ENCODE measurements at places on chromosomes 13 and 19.

- DNase-seq = no peak
Observed at GRCh38 chr13:54433493-54434206, 1405.0 kb downstream of the OLFM4 start.

DNA sequence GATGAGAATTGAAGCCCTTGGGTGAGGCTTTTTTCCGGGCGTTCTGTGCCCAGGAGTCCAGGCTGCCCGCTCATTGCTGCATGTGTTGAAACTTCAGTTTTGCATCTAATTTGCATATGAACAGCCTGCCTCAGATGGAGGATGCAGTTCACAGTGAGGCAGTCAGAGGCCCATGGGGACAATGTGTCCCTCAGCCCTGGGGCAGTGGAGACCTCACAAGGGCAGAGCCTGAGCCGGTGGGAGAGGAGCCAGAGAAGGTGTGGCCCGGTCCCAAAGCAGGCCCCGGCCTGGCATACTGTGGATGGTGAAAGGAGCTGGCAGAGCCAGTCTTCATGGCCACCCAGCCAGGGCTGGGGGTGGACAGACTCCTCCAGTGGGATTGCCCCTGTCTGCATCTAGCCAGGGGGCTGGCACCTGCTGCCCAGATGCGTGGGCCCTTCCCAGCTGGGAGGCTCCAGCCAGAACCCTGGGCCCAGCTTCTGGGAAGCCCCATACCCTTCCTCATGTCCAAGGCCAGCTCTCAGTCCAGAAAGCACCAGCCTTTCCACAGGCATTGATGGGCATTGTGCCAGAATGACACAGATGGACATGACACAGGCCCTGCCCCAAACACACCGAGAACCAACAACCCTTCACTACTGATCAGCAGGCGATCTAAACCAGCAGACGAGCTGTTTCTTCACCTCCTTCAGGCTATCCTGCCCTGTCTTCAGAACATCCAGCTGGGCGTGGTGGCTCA, 32.9 kb upstream of the KCTD15 start:
- no peak for DNase-seq

DNA sequence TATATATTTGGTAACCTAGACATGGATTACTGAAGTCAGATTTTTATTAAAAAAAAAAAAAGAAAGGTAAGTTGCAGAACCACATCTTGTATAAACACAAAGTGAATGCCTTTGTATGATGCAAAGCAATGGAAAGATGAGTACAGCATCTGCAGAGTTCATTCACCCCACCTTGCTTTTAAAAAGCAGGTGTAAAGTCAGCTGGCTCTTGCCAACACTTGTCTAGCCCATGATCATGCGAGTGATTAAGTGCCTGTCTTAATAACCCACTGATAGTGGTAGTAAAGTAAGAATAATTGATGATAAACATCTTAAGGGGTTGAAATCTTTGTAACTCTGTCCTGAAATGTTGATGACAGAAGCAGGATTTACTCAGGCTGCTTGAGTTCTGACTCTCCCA, 710.4 kb downstream of the EFNB2 start:
- DNase-seq = no peak

DNA sequence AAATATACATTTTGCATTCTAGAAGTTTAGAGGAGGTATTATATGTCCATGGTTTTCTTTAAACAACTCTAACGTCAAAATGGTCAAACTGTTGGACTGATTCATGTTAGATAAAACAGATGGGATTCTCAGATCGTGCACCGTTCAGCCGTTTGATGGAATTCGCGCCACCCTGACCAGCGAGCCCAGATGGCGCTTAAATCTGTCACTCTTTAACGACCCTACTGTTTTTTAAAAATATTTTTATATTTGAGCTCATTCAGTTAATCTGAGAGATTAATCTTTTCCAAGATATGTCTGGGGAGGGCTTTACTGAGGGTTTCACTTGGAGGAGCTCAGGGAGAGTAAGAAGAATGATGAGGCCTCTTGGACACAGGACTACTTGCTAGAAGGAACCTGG, 164.4 kb downstream of the TM9SF2 start:
- no peak for DNase-seq

DNA sequence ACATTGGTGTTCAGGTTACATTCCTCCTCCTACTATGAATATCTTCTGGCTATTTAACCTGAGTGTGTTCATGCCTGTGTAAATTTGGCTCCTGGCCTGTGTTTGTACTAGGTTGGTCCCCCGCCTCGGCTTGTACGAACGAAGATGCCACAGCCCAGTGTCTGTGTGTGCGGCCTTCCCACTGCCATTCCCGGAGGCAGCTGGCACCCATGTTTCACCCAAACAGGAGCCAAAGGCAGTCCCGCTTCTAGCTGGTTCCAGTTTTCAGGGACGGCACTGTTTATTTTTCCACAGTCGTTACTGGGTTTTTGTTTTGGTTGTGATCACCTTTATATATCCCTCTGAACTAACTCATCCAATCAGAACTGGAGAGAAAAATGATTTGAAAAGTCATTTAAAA, 102.5 kb upstream of the ZNF536 start:
- no peak for DNase-seq

DNA sequence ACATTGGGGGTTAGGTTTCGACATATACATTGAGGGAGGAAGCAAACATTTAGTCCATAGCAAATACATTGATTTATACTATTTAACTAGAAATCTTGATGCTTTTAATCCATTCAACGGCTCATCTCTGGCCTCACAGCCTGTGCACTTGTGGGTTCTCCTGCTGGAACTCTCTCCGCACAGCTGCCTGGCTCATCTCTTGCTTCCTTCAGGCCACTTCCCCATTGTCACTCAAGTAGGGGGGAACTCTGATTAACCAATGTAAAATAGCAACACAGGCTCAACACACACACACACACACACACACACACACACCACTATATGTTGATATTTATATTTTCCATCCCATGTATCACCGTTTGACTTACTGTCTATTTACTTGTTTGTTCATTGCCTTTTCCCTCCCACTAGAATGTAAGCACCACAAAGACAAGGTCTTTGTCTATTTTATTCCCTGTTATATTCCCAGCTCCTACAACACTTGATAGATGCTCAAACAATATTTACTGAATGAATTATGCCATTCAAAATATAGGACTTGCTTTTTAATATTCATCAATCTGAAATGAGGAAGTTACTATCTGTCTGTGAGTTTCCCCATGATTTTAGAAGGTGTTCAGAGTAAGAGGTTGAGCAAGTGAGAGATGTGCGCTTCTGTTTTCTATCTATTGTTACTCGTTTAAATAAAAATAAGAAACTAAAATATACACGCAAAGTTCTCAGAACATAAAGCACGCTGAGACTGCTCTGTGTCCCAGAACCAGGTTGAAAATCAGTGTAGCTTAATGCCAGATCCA, 29.8 kb upstream of the PABPC3 start:
- peak; percentile 23 for DNase-seq

DNA sequence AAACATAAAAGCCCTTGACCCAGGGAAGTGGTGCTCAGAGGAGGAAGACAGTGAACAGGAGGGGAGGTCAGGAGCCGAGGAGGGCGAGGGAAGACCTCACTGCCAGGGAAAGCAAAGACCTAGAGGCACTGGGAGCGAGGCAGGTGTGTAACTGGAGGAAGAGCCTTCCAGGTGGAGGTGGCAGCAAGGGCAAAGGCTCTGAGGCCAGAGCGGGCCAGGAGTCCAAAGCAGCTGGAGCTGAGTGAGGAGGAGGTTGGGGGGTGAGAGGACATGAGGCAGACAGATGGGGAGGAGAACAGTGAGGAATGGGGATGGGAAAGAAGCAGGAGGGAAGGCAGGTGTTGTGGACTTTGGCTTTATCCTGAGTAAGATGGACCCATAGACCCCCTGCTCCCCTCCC, 3.7 kb downstream of the UPK1A start:
- DNase-seq = no peak

GRCh38 chr19:51621178-51621577, 9.0 kb downstream of the SIGLEC5 start:
- peak; percentile 93 for DNase-seq

GRCh38 chr19:48608798-48609263, 2.3 kb downstream of the SPACA4 start:
- DNase-seq = peak; percentile 83
